ENCODE measurements at places on chromosomes 12 and 14.

GRCh38 chr12:131850856-131851559, 22.8 kb downstream of the MMP17 start:
- no peak for DNase-seq

DNA sequence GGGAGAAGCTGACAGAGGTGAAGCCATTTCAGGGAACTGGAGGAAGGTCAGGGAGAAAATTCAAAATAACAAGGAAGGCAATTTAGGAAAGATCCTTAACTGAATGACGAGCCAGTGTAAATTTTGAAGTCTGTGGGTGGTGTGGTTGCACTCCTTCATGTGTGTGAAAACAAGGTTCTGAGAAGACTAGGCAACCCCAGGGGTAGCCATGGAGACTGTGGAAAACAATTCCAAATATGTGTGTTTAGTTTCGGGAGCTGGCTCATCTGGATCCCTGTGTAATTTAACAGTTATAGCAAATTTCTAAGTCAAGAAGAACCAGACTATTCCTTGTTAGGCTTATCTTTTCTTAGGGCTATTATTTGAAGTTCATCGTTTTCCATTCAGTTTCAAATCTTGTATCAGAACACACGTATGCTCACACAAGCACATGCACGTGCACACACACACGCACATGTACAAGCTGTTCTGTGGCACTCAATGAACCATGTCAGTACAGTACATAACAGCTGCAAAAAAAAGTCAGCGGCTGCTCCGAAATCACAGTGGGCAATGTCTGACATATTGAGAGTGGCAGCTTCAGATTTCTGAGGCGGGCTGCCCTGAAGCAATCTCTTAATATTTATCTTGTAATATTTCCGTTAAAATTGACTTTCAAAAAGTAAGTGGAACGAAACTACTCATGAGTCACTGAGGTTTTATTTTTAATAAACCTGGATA, 411.2 kb downstream of the AEBP2 start:
- no peak for DNase-seq

GRCh38 chr14:44914849-44915248, 46.9 kb downstream of the KLHL28 start:
- peak; percentile 5 for DNase-seq

DNA sequence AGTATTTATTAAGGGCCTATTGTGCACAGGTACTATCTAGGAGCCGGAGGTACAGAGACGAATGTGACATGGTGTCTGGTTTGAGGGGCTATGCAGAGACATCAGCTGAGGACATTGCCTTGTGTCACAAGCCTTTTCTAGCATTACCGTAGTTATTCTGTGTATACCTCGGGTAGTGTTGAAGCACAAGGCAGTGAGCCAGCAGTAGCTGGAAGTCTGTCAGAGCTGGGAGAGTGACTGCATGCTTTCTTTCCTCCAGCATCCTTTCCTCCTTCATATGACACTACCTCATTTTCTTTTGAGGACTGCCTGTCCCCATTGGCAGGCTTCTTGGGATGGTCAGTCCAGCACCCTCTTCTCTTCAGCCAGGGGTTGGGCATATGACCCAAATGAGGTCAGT, 77.0 kb downstream of the POLR3B start:
- DNase-seq, result no peak

GRCh38 chr14:102901633-102902032, 20.8 kb upstream of the AMN start:
- DNase-seq, result no peak
